ENCODE measurements at places on chromosomes 16 and 17. TPM values are rescaled to one million over a fixed set of nuclear protein-coding genes. Genes with fewer than 3 reads are reported as not detected.

GRCh38 chr16:69057400-69058378 is 47.8 kb upstream of the HAS3 start:
- no peak for DNase-seq

The HIGD1B gene
- not detected for total RNA-seq

DNA sequence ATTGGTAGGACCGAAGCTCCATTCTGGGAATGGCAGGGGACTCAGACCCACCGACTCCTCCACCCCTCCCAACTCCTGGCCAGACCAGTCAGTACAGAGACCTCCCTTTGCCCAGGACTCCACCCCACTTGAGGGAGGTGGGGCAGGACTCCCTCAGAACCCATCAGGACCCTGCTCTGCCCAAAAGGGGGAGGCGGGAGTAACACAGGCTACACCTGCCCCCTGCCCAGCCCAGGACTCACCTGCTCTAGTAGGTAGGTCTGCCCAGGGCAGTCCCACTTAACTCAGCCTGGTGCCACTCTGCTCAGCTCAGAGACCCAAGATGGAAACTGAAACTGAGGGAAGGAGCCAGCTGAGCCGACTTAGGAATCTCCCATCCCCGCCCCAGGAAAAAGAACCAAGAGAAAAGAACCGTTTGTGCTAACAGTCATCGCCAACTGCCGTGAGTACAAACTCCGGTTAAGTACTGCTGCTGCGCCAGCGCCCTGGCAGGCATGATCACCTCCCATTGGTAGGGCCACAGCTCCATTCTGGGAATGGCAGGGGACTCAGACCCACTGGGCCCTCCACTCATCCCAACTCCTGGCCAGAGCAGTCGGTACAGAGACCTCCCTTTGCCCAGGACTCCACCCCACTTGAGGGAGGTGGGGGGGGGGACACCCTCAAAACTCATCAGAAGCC is 503 bp downstream of the DHX58 start:
- DNase-seq: peak; percentile 39

GRCh38 chr16:3192476-3193019 is 4.5 kb downstream of the OR1F1 start:
- no peak for DNase-seq

GRCh38 chr17:1907909-1908698 is 78.3 kb downstream of the RPA1 start:
- DNase-seq: peak; percentile 7

The CDH8 gene
- not detected for total RNA-seq

All from activated T-cell treated with anti-CD3 and anti-CD28 coated beads, Interleukin-2, amount 50 U/mL, for 72 hours (primary cell).